Nasal cavity respiratory epithelium epithelial cell of viscerocranial mucosa (primary cell): ENCODE measurements at places on chromosomes 6 and 20. TPM values are rescaled to one million over a fixed set of nuclear protein-coding genes. Genes with fewer than 3 reads are reported as not detected.

Gene TXLNB
- total RNA-seq: 0.28 TPM in 1 of 2 replicates, not detected in the other

Gene SYNJ2
- 9.2 and 12.3 TPM in 2 replicates for total RNA-seq

Gene LGSN
- not detected in 2 replicates for total RNA-seq

Gene FNDC1
- not detected in 2 replicates for total RNA-seq

Gene MAS1
- total RNA-seq: not detected in 2 replicates

Gene SIRPA
- 8.5 and 30.3 TPM in 2 replicates for total RNA-seq

Gene KCNS1
- total RNA-seq: 0.64 and 1.0 TPM in 2 replicates

Gene THBD
- total RNA-seq: 65.3 and 229 TPM in 2 replicates

Gene ANKRD6
- total RNA-seq: 6.5 and 23.2 TPM in 2 replicates

Gene THEMIS
- not detected in 2 replicates for total RNA-seq

Gene LY6G6D
- total RNA-seq: not detected in 2 replicates

Gene CLPSL2
- not detected in 2 replicates for total RNA-seq

Gene BCKDHB
- 7.5 and 12.4 TPM in 2 replicates for total RNA-seq

Gene SLC26A8
- total RNA-seq: not detected in 2 replicates

Gene C6orf58
- total RNA-seq: not detected in 2 replicates

Gene ID4
- 1.6 and 13.3 TPM in 2 replicates for total RNA-seq
